ENCODE measurements at places on chromosomes 11 and 22.
A peak's percentile ranks its signal among the peaks of the same experiment; 100 is the strongest.

DNA sequence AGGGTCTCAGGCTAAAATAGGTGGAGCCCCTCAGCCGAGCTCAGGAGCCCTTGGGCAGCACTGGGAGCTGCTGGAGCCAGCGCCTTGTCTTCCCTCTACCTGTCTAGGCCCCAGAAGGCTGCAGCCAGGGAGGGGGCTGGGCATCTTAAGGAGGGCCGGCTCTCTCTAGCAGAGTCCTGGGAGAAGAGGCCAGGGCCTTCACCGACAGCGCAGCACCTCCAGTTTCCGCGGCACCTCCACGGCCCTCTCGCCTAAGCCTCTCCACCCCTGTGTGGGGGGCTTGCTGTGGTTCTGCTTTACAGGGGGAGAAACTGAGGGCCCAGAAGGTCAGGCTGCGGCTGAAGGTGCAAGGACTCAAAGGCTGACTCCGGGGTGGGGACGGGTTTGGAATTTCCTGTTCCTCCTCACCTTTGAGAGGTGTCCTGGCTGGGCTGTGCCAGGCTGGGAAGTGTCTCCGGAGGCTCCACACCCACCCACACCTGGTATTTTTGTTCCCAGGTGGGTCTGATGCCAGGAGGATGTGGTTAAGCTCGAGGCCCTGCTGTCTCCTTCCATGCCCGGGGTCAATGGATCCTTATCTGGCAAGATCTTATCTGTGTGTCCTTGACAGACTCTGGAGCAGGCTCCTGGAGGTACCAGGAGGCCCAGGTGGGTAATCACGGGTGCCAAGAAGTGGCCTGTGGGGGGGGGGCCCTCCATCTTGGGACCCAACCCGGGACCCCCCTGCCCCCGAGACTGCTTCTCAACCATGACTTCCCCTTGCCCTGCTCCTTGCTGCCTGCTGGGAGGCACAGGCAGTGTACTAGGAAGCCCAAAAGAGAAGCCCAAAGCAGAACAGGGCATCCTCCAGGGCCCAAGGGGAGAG, 95.3 kb upstream of the FGF3 start:
- no peak for DNase-seq

DNA sequence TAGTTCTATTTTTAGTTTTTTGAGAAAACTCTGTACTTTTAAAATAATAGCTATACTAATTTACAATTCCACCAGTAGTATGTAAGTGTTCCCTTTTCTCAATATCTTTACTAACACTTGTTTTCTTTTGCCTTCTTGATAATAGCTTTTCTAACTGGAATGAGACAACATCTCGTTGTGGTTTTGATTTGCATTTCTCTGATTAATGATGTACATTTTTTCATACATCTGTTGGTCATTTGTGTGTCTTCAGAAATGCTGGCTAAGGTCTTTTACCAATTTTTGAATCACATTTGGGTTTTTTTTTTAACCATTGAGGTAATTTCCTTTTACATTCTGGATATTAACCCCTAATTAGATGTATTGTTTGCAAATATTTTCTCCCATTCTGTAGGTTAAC, 258.9 kb downstream of the DYNC2H1 start:
- DNase-seq = peak; percentile 86

DNA sequence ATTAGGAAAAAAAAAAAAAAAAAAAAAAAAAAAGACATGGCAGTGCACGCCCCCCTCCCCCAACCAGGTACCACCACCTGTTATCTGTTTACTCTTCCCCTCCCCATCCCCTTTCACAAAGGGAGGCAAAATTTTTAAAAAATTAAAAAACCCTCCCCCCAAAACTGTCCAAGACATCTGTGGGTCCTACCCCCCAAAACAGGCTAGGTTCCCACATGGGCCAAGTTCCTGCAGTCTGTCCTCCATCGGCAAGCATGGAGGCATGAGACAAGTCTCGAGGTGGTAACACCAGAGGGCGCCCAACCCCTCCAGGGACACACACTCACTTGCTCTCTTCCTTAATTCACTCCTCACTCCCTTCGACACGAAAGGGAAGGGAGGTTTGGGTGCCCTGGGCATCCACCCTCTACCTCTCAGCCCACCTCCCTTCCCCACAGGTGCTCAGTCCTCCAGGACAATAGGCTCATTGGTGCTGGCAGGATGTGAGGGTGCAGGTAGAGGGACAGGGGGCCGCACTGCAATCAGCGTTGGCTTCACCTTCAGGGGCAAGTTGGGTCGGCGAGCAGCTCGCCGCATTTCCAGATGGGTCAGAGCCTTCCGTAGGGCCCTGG, 2.2 kb upstream of the TUT1 start:
- DNase-seq = peak; percentile 59

- peak; percentile 95 for DNase-seq
These were observed at the start of gene TM7SF2 for GRCh38 chr11:65111744-65112545. Gene TM7SF2, plus strand, starts transcription at chr11:65111872. Its CDS starts 144 bp downstream, at chr11:65112016.

DNA sequence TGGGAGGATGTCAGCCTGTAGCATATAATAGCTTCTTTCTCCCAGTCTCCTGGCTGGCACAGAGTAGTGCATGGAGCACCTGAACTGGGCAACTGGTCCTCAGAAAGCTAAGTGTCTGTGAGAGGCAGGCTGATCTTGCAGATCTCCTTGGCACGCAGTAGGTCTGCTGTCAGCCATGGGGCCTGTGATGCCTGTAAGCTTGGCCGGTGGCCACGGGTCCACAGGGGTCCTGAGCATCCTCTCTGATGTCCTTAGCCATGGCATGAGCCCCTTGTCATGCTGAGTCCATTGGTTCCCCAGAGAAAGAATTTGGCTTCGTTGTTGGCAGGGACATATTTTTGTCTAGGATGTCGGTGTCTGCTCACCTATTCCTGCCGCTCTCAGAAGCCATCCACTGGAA, 25.0 kb downstream of the AMPD3 start:
- DNase-seq = no peak
